ENCODE measurements at places on chromosomes 12 and 14.

DNA sequence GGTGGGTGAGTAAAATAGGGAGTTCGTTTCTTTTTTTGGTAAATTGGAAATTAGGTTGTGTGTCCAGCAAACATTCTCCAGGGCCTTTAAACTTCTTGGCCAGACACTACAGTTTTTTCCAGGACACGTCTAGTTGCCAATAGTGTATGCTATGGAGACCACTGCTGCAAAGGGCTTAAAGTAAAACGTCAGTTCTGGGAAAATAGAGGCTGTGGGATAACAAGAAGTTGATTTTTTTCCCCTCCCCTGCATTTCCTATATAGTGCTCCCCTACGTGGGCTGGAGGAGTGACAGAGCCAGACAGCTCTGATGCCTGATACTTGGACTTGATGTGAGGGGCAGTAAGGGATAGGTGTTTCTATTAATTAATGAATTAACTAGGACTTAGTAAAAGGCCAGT lies 2.4 kb downstream of the ACVR1B start:
- DNase-seq = no peak

GRCh38 chr12:131803961-131804521 lies 24.2 kb upstream of the MMP17 start:
- DNase-seq = no peak

DNA sequence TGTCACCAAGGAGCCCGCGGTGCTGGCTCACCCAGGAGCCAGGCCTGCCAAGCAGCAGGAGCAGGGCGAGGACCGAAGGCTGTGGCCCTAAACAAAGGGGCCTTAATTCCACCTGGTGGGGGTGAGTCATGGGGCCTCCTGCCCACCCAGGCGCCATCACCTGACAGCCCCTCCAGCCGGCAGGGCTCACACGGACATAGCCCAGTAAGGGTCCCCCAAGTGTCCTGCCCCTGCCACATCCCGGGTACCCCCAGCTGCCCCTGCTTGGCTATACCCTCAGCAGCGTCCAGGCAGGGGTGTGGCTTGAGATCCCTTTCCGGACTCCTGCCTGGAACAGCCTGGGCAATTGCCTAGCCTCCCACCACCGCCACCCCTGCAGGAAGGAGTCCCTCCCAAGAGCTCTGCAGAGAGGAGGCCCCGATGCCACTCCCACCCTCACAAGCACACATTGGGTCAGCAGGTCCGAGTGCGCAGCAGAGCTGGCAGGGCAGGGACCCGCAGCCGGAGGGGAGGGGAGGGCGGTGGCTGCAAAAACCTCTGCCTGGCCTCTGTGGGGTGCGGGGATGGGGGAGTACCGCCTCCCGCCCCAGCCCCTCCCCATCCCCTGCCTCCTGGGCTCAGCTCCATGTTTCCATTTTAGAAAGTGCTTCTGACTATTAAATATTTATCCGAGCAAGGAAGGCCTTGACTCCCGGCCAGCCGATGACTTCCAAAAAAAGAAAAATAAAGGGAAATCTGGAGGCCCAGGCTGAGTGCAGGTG lies 4.6 kb downstream of the AHNAK2 start:
- no peak for DNase-seq

GRCh38 chr12:111034083-111034885 lies 113.9 kb upstream of the MYL2 start:
- DNase-seq = no peak

DNA sequence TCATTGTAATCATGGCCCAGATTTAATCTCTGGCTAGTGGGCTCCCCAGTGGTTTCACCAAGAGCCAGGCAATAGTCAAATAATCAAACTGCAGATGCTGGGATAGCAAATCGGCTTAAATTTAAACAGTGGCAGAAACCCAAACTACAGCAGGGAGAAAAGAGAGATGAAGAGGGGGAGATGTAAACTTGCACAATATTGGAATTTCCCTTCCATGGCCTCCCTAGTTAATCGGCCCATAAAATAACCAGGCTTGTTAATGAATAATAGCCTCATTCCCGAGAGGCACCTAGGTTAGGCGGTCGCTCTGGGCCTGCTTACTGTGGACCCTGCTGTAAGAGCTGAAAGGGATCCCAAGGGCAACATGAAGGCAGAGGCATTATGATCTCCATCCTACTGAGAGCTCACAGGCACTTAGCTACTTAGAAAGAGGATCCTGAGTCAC lies 116.2 kb downstream of the NUAK1 start:
- DNase-seq = no peak

- no peak for DNase-seq
Measured at GRCh38 chr14:28784096-28785048, 17.8 kb downstream of the FOXG1 start.

- no peak for DNase-seq
Measured at GRCh38 chr14:44505588-44505987, 1.5 kb downstream of the FSCB start.
